EL (cell line): ENCODE measurements at places on chromosomes 3 and 15.

- peak; percentile 98 for DNase-seq
These were observed 15.2 kb upstream of the ACTC1 start for GRCh38 chr15:34810443-34811129.

DNA sequence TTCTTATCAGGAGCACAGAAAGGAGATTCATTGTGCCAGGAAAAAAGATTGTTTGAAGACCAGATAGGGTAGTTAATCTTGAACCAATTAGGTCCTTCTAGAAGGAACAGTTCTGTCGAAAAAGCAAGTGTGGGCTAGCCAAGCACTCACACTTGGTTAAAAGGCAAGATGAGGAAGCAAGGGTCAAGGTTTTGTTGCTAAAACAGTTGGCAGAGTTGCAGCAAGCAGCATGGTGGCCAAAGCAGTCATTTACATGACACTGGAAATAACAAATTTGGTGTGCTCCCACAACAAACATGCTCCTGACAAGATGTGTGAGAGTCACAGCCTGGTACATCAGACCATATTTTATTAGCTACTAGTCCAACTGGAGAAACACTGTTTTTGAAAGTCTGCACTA lies 228.0 kb upstream of the CFAP20DC start:
- no peak for DNase-seq

- DNase-seq = no peak
These were observed 27.0 kb downstream of the PLXNB1 start for GRCh38 chr3:48402907-48403306.

DNA sequence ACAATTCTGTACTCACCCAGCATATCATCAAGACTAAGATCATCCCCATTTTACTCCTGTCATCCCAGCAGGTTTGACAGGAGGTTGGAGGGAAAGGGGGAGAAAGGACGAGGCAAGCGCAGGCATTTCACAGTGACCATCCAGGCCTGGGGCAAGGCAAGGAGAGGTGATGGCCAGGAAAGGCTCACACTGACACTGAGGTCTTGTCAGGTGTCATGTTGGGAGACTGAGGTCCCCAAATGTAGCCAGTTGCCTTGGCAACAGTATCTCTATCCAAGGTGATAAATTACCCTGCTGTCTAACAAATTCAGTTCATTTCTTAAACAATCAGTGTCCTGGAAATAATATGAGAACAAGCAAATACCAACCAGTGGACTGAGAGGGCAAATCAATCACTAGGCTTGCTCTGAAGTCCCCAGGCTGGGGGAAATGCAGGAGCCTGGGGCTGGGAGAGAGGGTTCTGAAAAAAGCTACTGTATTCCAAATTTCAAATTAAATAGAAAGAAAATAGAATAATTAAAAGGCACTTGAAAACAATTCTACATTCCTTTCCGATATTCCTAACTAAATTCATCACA lies 172.8 kb downstream of the OSBPL10 start:
- DNase-seq = no peak
